ENCODE measurements at places on chromosomes 4 and X.

DNA sequence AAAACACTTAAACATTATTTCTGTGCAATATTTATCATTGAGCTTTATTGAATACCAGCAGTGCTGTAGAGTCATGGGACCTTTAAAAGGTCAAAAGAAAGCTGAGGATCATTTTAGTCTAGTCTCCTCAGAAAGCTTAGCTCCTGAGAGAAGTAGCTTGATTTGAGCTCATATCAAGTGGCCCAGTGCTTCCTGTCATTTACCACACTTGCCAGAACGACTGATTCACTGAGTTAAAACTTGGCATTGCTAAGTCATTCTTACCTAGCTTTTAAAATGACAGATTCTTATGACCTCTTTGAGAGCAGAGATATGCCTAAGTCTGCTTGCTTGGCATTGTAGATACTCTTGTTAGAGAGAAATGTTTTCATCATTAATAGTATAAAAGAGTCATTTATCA is 15.2 kb downstream of the SEPTIN11 start:
- DNase-seq = no peak

GRCh38 chrX:152813206-152813605 is 17.4 kb downstream of the CETN2 start:
- no peak for DNase-seq

DNA sequence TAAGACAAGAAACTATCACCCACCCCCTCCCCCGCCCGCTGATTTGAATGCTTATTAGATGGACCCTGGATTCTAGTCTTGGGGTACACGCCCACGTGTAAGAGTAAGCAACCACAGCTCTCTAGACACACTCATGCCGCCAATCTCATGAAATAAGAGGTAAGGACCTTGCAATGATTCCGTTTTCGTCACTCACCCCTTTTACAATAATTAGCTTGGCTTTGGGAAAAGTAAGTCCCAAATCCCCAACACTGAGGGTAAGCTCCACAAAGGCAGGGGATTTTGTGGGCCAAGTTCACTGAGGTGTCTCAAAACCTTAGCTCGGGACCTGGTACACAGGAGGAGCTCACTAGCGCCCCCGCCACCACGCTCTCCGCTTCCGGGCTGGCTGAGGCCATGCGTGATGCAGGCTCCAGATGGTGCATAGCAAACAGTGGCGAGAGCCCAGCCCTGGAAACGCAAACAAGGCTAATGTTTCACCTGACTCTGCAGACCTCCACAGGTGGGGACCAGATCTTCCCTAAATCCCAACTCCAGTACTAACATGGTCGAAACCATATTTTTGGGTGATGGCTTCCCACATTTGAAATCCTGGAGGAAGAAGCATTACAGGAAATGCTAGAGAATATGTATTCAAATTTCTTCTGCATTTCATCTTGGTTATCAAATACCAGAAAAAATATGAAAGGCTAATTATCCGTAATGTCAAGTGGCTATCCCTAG is 4.1 kb downstream of the PLAC8 start:
- DNase-seq = peak; percentile 94

DNA sequence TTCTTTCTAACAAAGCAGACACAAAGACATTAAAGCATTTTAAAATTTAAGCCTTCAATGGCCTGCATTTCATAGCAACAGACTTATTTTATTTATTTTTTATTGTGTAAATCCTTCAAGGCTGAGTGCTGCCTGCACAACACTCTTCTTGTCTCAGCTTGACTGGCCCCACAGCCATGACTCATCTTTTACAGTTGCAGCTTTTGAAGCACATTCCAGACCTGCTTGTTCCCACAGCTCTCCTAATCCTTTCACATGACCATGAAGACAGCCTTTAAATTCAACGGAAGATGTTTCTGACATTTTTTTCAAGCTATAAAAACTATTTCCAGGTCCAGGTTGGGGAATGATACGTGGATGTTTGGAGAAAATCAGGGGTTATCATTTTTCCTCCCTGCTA is 276.9 kb upstream of the TACR3 start:
- no peak for DNase-seq

DNA sequence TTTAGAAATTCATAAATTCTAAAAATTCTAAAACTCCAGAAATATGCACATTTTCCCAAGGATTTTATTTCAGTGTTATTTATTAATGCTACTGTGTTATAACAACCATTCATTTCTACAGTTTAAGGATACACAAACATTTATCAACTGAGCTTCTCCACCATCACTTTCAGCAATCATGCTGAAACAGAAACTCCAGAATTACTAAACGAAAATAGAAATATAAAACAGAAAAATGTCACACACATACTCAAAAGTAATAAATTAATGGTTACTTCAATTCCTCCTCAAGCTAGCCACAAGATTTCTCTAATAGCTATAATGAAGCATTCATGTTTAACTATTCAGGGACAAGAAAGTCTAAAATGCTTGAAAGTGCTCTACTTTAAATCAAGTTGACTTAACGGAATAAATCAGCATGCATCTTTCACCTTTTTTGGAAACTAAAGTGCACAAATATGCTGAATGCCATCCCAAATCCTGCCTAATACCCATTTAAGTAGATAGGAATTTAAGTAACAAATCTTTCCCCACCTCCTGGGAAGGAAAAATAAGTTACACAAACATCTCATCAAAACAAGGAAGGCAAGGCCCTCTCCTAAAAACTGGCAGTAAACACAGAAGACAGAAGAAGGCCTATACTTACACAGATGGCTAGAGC is 563 bp downstream of the FAM13A start:
- no peak for DNase-seq

- DNase-seq = no peak
These were observed 36.0 kb upstream of the GABRA2 start for GRCh38 chr4:46425775-46426400.

DNA sequence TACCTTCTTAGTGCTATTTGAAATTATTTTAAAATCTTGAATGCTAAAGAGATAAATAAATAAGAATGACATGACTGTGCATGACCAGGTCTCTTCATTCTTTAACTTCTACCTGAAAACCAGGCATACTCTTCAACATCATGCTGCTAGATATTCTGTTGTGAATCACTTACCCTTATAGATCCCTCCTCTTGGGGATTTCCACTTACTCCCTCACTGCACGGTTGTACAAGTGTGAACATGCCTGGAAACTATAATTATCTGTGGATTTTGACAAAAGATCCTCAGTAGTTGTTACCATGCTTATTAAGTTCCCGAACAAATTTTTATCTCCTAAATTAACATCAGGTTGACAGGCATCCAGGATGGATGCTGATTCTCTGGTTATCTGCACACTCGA is 54.3 kb downstream of the ADGRL3 start:
- DNase-seq = no peak

DNA sequence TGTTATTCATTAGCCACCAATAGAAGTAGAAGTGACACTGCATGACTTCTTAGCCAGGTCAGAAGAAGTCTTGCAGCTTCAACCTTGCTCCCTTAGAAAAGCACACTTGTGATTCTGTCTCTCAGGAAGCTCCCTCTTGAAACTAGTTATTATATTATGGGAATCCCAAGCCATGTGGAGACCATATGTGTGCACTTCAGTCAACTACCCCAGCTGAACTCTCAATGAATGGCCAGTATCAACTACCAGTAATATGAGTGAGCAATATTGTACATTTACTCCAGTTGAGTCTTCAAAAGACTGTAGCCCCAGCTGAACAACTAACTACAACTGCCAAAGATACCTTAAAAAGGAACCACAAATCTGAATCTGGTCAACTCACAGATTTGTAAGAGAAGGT is 77.1 kb upstream of the GABRA3 start:
- DNase-seq = no peak

Measured in activated naive CD4-positive, alpha-beta T cell treated with anti-CD3 and anti-CD28 coated beads, Interleukin-2, amount 10 ng/mL, durations not matched to agents 7 days and 5 days (primary cell).